ENCODE measurements at places on chromosomes 5 and 9.

DNA sequence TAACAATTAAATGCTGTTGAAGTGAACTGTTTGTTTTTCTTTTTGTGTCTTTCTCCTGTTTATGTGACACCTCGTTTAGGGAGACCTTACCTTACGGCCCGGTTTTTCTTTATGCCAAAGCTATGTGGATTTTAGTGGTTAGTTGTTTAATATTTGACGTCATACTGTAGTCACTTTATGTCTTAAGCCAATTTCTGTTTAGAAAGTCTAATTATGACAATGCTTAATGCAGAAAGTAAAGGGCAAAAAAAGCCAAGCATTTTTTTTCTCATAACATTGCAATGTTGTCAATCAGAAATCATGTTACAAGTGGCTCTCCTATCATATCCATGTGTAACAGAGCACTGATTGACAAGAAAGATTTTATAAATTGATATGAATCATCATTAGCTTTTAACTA is 442.5 kb upstream of the ARRDC3 start:
- H3K27me3 ChIP-seq, result no peaks in the 10 kb centered on the region
- no peaks in the 10 kb centered on the region for H3K4me1 ChIP-seq
- DNase-seq, result no peak
- no peaks in the 10 kb centered on the region for H3K36me3 ChIP-seq

DNA sequence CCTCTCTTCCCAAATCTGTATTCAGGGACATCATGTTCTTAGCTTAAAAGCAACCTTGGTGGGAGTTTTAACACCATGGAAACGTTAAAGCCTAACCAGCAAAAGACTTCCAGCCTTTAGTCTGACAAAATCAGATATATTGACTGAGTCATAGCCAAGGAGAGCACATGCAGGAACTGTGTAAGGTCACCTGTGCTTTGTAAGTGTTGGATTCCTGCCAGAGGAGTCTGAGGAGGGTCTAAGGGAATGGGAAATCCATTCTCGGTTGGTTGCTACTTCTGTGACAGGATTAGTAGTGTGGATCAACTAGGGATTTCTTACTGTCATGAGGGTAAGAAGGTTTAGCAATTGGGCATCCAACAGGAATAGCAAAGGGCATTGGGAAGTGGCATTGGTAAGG is 142.0 kb upstream of the CHD1 start:
- DNase-seq, result no peak
- no peak overlapping the region for H3K27ac ChIP-seq
- H3K4me3 ChIP-seq, result no peak overlapping the region
- no peaks in the 10 kb centered on the region for H3K4me1 ChIP-seq

DNA sequence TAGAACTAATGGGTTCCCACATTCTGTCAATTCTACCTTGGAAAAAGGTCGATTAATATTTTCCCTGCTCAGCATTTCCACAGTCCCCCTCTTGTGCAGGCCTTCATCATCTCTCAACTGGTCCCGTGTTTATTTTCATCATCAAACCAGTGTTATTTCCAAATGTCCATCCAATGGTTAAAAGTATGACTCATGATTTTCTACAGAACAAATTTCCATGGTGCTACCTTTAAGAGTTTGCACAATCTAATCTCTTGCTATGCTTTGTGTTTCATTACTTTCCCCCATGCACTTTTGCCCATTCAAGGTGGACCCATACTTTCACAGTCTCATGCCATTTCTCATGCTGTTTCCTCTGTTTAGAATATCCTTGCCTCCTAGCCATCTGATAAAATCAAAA is 143.7 kb downstream of the CCDC192 start:
- no peaks in the 10 kb centered on the region for H3K27me3 ChIP-seq
- no peak for DNase-seq
- H3K4me3 ChIP-seq, result no peak overlapping the region
- H3K4me1 ChIP-seq, result no peaks in the 10 kb centered on the region

- H3K36me3 ChIP-seq, result no peaks in the 10 kb centered on the region
- no peak overlapping the region for H3K27ac ChIP-seq
- H3K27me3 ChIP-seq, result no peaks in the 10 kb centered on the region
- H3K4me1 ChIP-seq, result no peaks in the 10 kb centered on the region
These were observed 478.9 kb downstream of the PSAT1 start for GRCh38 chr9:78775696-78776295.

GRCh38 chr9:4836676-4837075 is 43.9 kb downstream of the RCL1 start:
- no peaks in the 10 kb centered on the region for H3K4me1 ChIP-seq
- no peak overlapping the region for H3K27ac ChIP-seq
- H3K36me3 ChIP-seq, result no peaks in the 10 kb centered on the region
- no peak overlapping the region for H3K4me3 ChIP-seq
- no peak for DNase-seq
- H3K27me3 ChIP-seq, result no peaks in the 10 kb centered on the region

GRCh38 chr9:78986446-78986845 is 585.3 kb upstream of the TLE4 start:
- no peaks in the 10 kb centered on the region for H3K36me3 ChIP-seq
- H3K27me3 ChIP-seq, result no peaks in the 10 kb centered on the region
- no peak overlapping the region for H3K27ac ChIP-seq
- no peak overlapping the region for H3K4me3 ChIP-seq
- DNase-seq, result no peak
- H3K4me1 ChIP-seq, result no peaks in the 10 kb centered on the region

DNA sequence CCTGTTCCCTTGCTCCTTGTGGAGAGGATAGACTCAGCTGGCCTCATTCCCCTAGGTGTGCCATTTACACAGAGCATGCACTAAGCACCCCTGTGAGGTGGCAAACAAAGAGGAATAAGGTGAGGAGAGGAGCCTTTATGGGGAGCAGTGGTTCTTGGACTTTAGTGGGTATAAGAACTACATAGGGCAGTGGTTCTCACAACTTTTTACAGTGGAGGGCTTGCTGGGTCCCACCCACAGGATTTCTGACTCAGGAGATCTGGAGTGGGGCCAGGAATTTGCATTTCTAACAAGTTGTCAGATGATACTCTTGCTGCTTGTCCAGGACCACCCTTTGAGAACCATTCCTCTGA is 42.0 kb downstream of the CSF1R start:
- H3K36me3 ChIP-seq, result peaks cover 88% of the 10 kb centered on the region
- DNase-seq, result no peak
- H3K4me3 ChIP-seq, result no peak overlapping the region
- H3K27me3 ChIP-seq, result no peaks in the 10 kb centered on the region
- peaks cover 8% of the 10 kb centered on the region for H3K4me1 ChIP-seq
- no peak overlapping the region for H3K27ac ChIP-seq

DNA sequence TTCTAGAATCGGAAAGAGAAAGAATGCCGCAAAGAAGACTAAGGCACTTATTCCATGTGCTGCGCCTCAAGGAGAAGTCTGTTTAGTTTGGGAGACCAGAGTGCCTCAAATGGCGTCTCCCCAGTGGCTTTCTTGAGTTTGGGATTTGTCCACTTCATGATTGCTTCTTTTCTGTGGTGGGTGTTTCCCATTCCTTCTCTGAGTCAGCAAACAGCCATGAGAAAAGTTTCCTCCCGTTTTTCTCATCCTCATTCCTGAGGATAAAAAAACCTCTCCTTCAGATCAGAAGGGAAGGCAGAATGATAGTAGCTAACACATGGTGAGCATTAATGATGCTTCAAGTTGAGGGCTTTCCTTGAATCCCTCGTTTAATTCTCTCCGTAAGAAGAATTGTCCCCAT is 275.9 kb upstream of the WWC1 start:
- H3K27me3 ChIP-seq, result no peaks in the 10 kb centered on the region
- no peaks in the 10 kb centered on the region for H3K4me1 ChIP-seq
- no peak overlapping the region for H3K4me3 ChIP-seq

- DNase-seq, result no peak
- H3K4me1 ChIP-seq, result no peaks in the 10 kb centered on the region
- no peaks in the 10 kb centered on the region for H3K27me3 ChIP-seq
- H3K36me3 ChIP-seq, result no peaks in the 10 kb centered on the region
These were observed 145.5 kb upstream of the POU5F2 start for GRCh38 chr5:93886917-93887361.

GRCh38 chr9:137178201-137178938 is 6.5 kb upstream of the TMEM210 start:
- H3K27me3 ChIP-seq, result peaks cover 24% of the 10 kb centered on the region
- no peak for DNase-seq
- no peak overlapping the region for H3K27ac ChIP-seq
- H3K4me1 ChIP-seq, result peaks cover 31% of the 10 kb centered on the region

DNA sequence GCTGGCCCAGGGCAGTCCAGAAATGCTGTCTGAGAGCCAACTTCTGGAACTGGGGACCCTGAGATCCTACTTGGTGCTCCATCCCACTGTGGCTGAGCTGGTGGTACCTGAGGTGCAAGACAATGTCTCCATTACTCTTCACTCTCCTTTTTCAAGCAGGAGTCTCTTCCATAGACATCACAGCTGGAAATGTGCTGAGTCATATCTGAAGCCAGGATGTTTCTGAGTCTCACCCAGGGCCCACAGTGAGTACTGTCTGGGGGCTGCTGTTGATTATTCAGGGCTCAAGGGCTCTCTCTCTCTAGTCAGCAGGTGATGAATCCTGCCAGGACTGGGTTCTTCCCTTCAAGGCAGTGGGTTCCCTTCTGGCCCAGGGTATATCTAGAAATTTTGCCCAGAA is 145.2 kb upstream of the TAS2R1 start:
- no peak overlapping the region for H3K4me3 ChIP-seq
- no peaks in the 10 kb centered on the region for H3K4me1 ChIP-seq
- DNase-seq, result no peak

DNA sequence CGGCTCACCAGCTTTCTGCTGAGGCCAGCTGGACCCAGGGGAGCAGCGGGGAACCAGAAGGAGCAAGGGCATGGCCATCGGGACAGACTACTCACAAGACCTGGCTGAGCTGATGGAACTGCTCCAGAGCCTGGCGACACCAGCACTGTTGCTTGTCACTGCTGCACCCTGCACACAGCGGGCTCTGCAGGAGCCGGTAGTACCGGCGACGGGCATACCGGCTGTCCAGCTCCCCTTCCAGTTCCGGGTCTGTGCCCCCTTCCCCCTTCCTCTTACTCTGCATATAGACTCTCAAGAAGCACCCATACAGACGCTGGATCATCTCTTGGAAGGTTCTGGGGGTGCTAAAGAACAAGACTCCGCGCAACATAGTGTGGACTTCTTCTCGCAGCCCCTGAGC is 974 bp downstream of the ANAPC2 start:
- peaks cover 25% of the 10 kb centered on the region for H3K4me1 ChIP-seq
- peaks cover 48% of the 10 kb centered on the region for H3K36me3 ChIP-seq
- no peaks in the 10 kb centered on the region for H3K27me3 ChIP-seq
- H3K27ac ChIP-seq, result no peak overlapping the region
- no peak for DNase-seq

DNA sequence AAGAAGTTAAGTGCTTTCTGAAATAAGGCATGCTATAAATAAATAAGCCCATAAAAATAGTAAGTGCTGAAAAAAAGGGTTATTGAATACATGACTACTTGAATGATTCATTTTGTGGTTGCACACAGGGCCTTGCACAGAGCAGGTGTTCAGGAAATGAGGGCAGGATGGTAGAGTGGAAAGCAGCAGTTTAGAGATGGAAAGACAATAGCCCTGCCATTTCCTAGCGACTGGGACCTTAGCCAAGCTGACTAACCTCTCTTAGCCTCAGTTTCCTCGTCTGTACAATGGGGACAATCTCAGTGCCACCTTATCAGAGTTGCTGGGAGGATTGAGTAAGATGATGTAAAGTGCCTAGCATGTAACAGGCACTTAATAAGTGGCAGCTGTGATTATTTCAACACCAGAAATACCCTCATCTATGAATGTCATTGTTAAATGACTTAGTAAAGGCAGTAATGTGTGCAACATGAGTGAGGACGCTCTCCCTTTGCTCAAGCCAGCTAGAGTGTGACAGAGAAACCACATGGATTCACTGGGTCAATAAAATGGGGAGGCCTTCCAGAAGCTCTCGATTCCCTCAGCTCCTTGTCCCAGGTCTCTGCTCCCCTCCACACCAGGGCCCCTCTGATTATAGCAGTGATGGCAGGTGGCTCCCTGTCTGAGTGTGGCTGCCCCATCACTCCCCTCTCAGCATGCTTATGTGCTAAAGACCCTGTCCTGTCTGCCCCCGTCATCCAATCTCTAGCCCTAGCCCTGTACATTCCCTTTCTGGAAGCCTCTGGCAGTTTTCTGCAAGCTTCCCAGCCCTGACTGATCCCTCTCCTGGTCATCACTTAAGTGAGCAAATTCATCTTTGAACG is 16.0 kb upstream of the PHF19 start:
- H3K27me3 ChIP-seq, result no peaks in the 10 kb centered on the region
- H3K4me3 ChIP-seq, result no peak overlapping the region
- H3K27ac ChIP-seq, result peak overlapping the region; percentile 97
- DNase-seq, result no peak

DNA sequence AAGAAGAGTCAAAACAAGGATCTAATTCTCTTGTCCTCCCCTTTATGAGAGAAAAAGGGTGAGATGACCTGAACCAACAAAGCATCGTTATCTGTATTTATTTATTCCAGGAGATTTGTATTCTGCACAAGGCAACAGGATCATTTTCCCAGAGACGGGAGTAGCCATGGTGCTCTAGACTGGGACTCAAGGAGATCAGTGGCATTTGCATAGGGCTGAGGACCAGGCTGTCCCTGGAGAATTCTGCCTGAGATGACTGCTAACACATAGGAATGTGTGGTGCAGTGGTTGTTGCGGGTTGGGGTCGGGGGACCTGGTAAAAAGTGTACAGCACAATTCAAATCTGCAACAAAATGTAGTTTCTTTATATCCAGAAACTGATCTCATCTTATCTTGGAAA is 22.3 kb upstream of the ZNF474 start:
- H3K27ac ChIP-seq, result no peak overlapping the region
- no peak overlapping the region for H3K4me3 ChIP-seq
- no peaks in the 10 kb centered on the region for H3K36me3 ChIP-seq
- DNase-seq, result no peak
- H3K4me1 ChIP-seq, result no peaks in the 10 kb centered on the region

DNA sequence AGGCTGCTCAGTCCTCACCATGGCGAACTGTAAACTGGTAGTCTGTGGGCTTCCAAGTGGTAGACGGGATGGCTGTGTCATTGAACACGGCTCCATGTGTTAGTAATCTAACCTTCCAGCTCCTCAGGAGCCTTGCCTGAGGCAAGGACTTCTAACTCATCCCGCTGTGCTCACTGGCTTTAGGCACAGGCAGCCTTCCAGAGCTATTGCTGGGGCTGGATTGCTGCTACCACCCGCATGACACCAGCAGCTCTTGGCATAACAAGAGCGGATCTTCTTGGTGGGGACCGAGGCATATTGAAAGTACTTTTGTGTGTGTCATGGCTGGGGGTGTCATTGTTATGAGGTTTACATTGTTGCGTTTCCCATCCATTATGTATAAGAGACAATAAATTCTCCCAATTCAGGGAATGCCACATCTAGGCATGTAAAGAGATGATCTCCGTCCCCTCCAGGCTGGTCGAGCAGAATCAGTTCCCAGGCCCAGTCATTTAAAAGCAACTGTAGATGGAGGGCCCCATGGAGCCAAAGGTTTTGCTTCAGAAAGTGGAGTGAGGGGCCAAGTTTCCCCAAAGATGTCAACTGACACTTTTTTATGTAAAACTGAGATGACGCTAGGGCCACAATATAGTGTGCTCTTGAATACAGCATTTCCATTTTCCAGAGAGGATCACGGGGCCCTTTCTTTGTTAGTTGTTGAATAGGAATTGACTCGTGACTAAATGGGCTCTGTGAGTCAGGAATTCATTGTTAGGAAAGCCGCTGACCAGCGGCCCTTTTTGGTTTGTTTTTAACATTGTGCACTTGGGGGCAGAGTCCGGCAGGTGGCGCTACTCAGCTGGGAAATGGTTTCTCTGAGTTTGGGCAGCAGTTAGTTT is 759.5 kb downstream of the TAF11L14 start:
- H3K4me1 ChIP-seq, result no peaks in the 10 kb centered on the region
- no peak overlapping the region for H3K4me3 ChIP-seq
- H3K27ac ChIP-seq, result no peak overlapping the region
- no peak for DNase-seq
- H3K36me3 ChIP-seq, result no peaks in the 10 kb centered on the region

Data from thymus (tissue), 14 donors.